CD4-positive, alpha-beta T cell treated with Interleukin-15 for 4 hours (primary cell): ENCODE measurements at places on chromosomes 1 and 21.

DNA sequence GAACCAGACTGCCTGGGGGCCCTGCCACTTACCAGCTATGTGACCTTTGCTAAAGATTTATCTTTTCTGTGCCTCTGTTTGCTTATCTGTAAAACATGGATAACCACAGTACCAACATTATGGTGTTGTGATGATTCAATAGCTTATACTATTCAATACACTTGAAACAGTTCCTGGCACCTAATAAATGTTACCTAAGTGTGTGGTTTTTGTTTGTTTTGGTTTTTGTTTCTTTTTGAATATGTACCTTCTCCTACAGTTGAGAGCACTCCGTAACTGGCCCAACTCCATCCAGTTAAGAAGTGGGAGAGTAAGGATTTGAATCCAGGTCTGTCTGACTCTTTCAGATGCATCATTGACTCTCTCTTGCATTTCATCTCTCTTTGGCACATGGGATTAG lies 125.8 kb upstream of the C8B start:
- no peak for DNase-seq

- no peak for DNase-seq
These were observed 16.4 kb downstream of the TP73 start for GRCh38 chr1:3668585-3669300.

GRCh38 chr1:187624812-187625545 lies 796.2 kb downstream of the PLA2G4A start:
- DNase-seq = no peak

DNA sequence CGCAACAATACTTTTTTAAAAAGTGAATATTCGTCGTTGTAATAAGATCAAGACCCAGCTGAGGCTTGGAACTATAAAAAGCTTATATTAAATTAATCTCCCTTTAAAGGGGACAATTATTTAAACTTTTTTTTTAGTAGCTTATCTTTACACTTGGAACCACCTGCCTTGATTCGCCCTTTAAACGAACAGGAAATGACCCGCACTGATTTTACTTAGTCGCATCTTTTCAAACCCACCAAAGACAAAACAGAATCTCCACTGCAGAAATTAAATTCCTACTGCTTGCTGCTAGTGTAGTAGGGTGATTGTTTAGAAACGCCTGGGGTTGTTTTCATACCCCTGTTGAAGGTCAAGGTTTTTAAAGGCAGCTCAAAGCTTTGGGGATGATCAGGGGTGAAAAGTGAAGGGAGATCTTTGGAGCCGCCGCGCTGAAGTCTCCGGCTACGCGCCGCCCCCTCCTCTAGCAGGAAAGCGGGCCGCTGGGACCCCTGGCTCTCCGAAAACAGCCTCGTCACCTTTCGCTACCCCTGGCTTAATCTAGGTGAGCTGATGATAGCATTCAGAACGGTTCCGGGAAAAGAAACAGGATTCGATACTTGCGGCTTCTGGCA lies 163.4 kb downstream of the RUNX1 start:
- DNase-seq = no peak
